Astrocyte (in vitro differentiated cells and primary cell): ENCODE measurements at places on chromosomes 12 and 14. TPM values are rescaled to one million over a fixed set of nuclear protein-coding genes. Genes with fewer than 3 reads are reported as not detected.

DNA sequence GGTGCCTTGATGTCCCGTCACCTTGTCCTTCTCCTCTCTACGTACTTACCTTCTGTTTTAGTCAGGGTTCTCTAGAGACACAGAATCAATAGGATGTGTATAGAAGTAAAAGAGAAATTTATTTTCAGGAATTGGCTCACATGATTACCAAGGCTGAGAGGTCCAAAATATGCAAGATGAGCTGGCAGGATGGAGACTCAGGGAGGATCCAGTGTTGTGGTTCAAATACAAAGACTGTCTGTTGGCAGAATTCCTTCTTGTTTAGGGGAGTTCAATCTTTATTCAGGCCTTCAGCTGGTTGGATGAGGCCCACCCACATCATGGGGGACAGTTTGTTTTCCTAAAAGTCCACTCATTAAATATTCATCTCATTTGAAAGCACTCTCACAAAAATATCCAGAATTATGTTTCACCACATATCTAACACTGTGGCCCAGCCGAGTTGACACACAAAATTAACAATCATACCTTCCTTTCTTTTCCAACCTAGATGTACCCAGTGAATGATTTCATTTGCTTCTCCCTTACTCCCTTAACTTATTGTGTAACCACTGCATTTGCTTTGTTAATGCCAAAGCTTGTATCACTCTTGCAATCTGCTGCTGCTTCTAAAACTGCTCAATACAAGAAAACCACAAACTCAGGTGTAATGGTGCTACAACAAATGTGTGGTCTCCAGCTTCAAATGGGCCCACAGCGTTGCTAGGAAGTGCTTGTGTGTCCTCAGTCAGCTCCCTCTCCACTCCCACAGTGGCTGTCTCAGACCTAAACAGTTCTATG lies 195.4 kb upstream of the ARHGAP5 start:
- H3K36me3 ChIP-seq: no peaks in the 10 kb centered on the region
- DNase-seq: peak; percentile 26
- H3K27me3 ChIP-seq: no peaks in the 10 kb centered on the region
- peaks cover 32% of the 10 kb centered on the region for H3K4me1 ChIP-seq
- peak overlapping the region; percentile 62 for H3K27ac ChIP-seq
- H3K4me3 ChIP-seq: no peak overlapping the region

GRCh38 chr14:60195179-60195810 lies 30.1 kb upstream of the DHRS7 start:
- H3K27ac ChIP-seq: no peak overlapping the region
- H3K27me3 ChIP-seq: no peaks in the 10 kb centered on the region
- no peak overlapping the region for H3K4me3 ChIP-seq
- H3K36me3 ChIP-seq: no peaks in the 10 kb centered on the region
- DNase-seq: no peak

GRCh38 chr12:77817276-77817675 lies 13.4 kb upstream of the NAV3 start:
- H3K4me1 ChIP-seq: peaks cover 2% of the 10 kb centered on the region
- no peaks in the 10 kb centered on the region for H3K27me3 ChIP-seq
- H3K27ac ChIP-seq: no peak overlapping the region
- no peak for DNase-seq
- H3K36me3 ChIP-seq: no peaks in the 10 kb centered on the region

DNA sequence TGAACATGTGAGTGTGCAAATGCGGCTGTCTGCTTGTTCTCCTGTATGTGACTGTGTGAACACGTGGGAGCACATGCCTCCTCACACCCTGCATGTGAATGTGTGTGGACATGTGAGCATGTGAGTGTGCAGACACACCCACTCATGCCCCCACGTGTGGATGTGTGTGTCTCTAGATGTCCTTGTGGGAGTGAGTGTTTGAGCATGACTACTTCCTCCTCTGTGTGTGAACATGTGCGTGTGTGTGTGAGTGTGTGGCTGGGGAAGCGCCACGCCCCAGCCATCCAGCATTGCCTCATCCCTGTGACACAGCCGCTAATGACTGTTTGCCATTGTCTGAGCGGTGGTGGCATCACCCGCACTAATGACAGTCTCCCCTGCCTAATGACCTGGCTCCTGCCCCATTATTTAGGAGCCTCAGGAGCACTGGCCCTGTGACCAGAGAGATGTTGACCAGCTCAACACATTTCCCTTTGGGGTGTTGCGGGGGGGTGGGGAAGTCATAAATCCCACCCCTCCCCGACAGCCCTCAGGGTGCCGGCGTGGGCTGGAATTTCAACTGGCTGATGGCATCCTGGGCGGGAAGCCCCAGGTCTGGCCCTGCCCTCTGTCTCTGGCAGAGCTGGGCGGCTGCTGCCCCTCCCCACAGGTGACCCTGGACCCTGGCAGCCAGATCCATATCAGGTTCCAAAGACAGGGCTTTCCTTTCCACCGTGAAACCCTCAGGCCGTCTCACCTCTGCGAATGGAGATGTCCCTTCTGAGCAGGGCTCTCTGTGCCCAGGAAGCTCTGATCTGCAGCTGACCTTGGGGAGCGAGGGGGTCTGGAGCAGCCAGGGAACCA lies 11.5 kb upstream of the KRT80 start:
- H3K27ac ChIP-seq: peak overlapping the region; percentile 39
- no peaks in the 10 kb centered on the region for H3K27me3 ChIP-seq
- peaks cover 40% of the 10 kb centered on the region for H3K4me1 ChIP-seq
- peak; percentile 87 for DNase-seq
- no peaks in the 10 kb centered on the region for H3K36me3 ChIP-seq
- no peak overlapping the region for H3K4me3 ChIP-seq

DNA sequence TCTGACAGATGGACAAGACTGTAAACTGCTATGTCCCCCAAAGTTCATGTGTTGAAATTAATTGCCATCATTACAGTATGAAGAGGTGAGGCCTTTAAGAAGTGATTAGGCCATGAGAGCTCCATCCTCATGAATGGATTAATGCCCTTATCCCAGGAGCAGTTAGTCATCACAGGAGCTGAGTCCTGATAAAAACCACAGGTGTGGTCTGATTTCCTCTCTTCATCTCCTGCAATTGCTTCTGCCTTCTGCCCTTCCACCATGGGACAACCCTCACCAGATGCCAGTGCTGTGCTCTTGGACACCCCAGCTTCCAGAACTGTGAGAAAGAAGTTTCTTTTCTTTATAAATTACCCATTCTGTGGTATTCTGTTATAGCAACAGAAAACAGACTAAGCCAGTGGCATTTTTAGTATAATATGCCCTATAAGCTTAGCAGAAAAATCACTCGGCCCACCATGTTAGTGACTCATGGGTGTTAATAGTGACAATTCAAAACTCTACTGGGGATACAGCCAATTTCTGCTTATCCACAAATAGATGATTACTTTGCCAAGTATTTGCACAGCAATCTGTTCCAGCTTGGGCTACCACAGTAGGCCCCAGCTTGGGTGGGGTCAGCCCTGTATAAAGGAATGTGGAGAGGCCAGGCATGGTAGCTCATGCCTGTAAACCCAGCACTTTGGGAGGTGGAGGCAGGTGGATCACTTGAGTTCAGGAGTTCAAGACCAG lies 129.0 kb upstream of the BCL2L14 start:
- no peak overlapping the region for H3K4me3 ChIP-seq
- DNase-seq: peak; percentile 97
- H3K4me1 ChIP-seq: peaks cover 12% of the 10 kb centered on the region
- H3K27ac ChIP-seq: peak overlapping the region; percentile 69
- no peaks in the 10 kb centered on the region for H3K27me3 ChIP-seq
- H3K36me3 ChIP-seq: no peaks in the 10 kb centered on the region

GRCh38 chr12:16854465-16854864 lies 248.5 kb upstream of the LMO3 start:
- H3K27ac ChIP-seq: no peak overlapping the region
- DNase-seq: no peak
- H3K36me3 ChIP-seq: no peaks in the 10 kb centered on the region
- H3K4me1 ChIP-seq: no peaks in the 10 kb centered on the region
- H3K27me3 ChIP-seq: no peaks in the 10 kb centered on the region

GRCh38 chr12:121802485-121802842 lies 1.3 kb upstream of the SETD1B start:
- H3K4me1 ChIP-seq: peaks cover 59% of the 10 kb centered on the region
- H3K4me3 ChIP-seq: peak overlapping the region; percentile 65
- DNase-seq: no peak
- H3K27me3 ChIP-seq: no peaks in the 10 kb centered on the region

DNA sequence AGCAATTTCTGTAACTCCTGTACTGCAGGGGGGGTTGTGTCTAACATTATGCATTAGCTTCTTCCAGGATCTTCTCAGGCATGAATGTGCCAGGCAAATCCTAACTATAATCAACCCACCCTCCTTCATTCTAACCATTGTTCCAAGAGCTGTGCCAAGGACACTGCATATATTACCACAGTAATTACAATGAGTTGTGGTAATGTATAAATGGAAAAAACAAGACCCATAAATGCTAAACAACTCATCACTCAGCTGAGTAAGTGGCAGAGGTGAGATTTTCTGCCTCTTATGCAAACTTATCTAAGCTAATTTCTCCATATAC lies 80.6 kb downstream of the PRKD1 start:
- no peak overlapping the region for H3K27ac ChIP-seq
- no peak for DNase-seq
- no peaks in the 10 kb centered on the region for H3K4me1 ChIP-seq

GRCh38 chr12:1594006-1594260 lies 448 bp downstream of the FBXL14 start:
- peaks cover 53% of the 10 kb centered on the region for H3K4me1 ChIP-seq
- no peaks in the 10 kb centered on the region for H3K36me3 ChIP-seq
- H3K27me3 ChIP-seq: no peaks in the 10 kb centered on the region
- no peak overlapping the region for H3K27ac ChIP-seq
- DNase-seq: no peak
- H3K4me3 ChIP-seq: peak overlapping the region; percentile 65

The KRT4 gene
- total RNA-seq: not detected in 2 replicates

The EPYC gene
- 0.26 and 0.39 TPM in 2 replicates for total RNA-seq
